ENCODE measurements at places on chromosomes 1 and 21.

DNA sequence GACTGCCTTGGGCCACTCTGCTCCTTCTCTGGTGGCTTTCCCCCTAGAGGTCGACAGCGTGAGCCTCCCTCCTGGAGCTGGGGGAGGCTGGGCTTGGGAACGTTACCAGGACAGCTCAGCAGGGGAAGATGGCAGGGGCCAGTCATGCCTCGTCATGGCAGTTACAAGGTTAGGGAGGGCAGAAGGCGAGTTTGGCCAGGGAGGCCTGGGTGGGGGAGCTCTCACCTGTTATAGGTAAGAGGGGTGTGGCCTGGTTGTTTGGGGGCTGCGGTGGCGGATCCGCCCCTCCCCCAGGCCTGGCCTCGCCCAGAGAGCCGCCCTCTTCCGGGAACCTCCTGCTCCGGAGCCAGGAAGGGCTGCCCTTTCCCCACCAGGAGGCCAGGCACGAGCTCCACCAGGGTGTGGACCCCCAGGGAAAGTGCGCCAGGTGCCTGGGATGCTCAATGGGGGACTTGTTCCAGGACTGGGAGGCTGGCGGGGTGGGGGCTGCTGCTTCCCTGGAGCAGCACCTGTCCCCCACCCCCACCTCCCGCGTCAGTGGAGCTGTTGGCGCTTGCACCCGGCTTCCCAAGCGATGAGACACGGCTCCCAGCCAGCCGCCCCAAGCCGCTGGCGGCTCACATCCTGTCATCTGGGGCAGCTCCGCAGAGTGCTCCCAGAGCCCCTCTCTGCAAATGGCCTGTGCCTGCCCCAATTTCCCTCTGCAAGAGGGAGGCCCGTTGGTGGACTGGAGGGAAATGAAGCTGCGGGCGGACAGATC lies 23.6 kb upstream of the PKP1 start:
- no peak for DNase-seq

DNA sequence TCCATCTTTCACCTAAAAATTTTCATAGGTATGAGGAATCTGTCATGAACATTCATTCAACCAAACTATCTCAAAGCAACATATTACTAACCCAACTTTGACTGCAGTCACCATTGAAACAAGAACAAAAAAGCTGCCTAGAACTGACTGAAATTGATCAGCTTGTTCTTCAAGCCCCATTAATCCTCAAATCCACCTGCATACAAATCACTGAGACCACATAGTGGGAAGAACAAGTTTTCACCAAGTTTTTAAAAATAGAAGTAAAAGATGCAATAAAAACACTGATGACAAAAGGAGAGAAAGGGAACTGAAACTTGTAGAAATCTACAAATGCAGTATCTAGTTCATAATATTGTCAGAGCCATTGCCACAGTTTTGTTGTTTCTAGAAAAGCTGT lies 6.1 kb downstream of the SORT1 start:
- DNase-seq: no peak

- no peak for DNase-seq
These were observed 159.1 kb upstream of the RAB4A start for GRCh38 chr1:229111703-229112319.

- DNase-seq: no peak
These were observed 857 bp downstream of the GPX7 start for GRCh38 chr1:52602856-52603600.

DNA sequence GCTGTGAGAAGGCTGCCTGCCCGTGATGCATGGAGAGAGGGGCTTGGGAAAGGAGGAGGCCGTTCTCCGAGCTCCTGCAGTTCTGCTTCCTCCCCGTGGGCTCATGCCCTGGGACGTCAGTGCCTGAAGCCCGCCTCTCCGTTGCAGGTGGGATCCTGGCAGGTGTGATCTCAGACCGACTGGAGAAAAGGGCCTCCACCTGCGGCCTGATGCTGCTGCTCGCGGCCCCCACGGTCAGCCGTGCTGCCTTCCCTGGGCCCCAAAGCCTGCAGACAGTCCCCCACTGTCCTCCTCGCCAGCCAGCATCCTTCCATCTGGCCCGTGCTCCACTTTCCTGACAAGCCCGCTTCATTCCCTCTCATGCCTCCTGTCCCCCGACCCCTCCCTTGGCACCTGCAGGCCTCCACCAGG lies 50.9 kb downstream of the SLC37A1 start:
- DNase-seq: no peak

DNA sequence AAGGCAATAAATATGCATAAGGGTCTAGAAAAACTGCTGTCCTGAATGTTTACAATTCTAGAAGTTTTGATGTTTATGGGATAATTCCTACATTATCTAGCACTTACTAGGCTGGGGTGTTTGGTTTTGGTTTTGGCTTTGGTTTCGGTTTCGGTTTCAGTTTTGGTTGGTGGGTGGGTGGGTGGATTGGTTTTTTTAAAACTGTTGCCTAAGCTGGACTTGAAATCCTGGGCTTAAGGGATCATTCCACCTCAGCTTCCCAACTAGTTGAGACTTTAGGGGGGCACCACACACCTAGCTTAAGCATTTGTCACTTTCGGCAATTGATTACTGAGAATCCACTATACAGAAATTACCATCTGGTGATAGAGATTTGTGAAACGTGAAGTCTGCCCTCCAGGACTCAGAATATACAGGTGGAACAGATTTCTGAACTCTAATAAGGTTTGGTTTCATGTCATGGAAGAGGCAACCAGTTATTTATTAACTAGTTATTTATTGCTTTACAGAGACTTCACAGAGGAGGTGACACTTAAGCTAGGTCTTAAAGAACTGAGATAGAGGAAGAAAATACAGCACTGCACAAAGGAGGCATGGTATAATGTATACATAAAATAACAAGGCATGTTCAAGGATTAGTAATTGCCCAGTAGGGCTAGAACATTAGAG lies 69.6 kb downstream of the PIK3R3 start:
- peak; percentile 14 for DNase-seq

DNA sequence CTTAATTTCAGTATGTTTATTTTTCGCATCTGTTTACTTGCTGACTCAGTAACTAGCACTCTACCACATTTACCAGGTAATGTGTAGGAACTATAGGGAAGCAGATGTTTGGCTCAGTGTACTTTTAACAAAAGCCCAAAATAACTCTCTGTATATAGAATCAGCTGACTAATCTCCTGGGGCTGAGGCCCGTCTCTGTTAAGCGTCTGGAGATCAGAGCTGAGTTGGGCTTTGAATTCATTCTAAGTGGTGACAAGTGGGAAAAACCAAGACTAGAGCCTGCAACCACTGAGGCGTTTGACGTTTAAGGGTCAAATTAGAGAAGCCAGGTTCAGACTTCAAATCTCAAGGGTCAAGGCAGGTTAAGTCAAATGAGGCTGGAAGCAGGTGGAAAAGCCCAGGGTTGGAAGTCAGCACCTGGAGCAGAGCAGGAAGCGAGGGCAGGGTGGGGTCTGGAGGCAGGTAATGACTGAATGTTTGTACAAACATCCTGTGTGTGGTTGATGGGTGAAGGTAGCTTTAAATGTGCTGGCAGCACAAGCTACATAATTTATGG lies 56.8 kb upstream of the LYST start:
- DNase-seq: peak; percentile 25

GRCh38 chr21:15445327-15445726 lies 284.5 kb upstream of the USP25 start:
- no peak for DNase-seq

DNA sequence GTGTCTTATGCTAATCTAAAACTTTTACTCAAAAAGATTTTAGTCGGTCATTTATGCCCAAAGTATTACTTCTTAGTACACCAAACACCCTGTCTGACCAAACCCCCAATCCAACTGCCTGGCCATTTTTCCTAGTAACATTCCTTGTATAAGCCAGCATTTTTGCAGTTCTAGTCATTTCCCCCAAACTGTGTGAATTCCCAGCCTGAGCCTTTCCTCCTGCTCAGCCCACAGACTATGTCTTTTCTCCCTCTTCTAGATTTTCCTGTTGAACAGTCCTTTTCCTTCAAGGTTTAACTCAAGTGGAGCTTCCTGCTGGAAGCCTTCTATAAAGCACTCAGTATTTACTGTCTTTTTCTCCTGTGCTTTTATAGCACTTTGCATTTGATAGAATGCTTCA lies 843.8 kb downstream of the USP25 start:
- no peak for DNase-seq

GRCh38 chr1:38777464-38777957 lies 82.1 kb downstream of the RRAGC start:
- no peak for DNase-seq

- no peak for DNase-seq
These were observed 108.6 kb downstream of the SIM2 start for GRCh38 chr21:36807422-36807928.

GRCh38 chr1:64624808-64625207 lies 120.1 kb upstream of the RAVER2 start:
- no peak for DNase-seq

DNA sequence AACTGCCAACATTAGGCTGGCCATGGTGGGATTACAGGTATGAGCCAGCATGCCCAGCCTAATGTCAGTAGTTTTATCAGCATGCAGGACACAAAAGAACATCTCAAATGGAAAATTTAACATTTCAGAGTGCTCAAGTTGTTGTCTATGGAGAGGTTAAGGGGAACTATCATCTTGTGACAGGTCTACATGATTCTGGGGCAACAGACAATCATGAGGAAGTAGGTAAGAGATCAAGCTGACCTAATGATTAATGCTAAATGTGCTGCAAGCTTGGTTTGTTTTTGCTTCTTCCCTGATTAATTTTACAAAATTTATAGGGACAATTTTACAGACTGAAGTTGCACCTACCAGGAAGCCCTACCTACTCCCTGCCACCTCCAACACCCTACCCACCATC lies 36.6 kb downstream of the FMO4 start:
- no peak for DNase-seq

DNA sequence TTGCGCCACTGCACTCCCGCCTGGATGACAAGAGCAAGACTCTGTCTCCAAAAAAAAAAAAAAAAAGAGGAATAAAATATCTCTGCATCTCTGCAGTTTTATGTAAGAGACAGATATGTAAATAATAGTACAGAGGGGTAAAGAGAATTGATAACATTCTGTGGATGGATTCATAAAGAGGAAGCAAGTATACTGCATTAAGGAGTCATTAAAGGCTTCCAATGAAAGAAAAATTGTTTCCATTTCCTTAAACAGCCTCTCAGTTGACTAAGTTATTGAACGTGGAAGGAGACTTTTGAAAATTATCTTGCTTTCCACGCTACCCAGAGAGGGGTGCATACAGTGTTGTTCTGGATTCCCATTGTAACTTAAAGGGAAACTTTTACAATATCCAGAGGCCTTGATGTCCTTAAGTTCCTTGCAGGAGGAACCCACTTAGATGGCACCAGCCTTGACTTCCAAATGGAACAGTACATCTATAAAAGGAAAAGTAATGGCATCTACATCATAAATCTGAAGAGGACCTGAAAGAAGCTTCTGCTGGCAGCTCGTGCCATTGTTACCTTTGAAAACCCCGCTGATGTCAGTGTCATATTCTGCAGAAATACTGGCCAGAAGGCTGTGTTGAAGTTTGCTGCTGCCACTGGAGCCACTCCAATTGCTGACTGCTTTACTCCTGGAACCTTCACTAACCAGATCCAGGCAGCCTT lies 13.8 kb downstream of the CEP350 start:
- DNase-seq: no peak

- no peak for DNase-seq
These were observed 36.5 kb downstream of the MCOLN2 start for GRCh38 chr1:84960371-84960770.

GRCh38 chr1:47178020-47178419 lies 11.8 kb downstream of the PDZK1IP1 start:
- no peak for DNase-seq

GRCh38 chr1:232016616-232017015 lies 390.0 kb downstream of the DISC1 start:
- DNase-seq: no peak

DNA sequence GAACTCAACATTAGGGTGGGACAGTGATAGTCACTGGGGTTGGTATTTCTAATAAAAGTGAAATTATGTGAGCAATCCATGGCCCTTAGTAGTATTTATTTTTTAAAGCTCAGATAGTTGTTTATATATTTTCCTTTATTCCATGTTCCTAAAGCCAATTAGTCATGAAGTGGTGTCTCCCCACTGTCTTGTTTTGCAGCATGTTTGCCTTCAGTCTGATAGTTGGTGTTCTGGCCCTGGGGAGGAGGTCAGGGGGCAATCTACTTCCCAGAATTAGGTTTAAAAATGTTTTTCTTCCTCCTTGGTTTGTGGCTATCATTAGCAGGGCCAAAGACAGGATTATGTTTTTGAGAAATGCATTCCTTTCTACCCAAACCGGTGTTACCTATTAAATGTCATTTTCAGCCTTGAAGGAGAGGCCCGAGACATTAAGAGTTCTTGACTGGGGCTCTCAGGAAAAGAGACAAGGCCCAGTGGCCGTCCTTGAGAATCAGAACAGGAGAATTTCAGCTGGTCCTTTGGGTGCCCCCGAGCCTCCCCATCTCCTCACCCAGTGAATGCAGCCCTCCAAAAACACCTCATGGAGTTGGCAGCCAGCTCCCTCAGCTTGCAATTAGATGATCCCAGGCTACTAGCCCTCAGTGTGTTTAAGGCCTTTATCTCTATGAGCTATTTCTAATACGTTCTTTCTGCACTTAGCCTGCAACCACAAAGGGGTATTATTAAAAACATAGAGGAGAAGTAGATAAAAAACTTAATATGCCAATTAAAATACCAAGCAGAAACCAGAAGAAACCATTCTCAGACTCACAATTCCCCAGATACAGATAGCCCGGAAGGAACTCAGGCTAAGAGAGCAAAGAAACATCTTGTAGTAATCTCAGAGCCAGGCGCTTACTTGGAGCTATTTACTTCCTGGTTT lies 71.3 kb upstream of the NGF start:
- DNase-seq: no peak

DNA sequence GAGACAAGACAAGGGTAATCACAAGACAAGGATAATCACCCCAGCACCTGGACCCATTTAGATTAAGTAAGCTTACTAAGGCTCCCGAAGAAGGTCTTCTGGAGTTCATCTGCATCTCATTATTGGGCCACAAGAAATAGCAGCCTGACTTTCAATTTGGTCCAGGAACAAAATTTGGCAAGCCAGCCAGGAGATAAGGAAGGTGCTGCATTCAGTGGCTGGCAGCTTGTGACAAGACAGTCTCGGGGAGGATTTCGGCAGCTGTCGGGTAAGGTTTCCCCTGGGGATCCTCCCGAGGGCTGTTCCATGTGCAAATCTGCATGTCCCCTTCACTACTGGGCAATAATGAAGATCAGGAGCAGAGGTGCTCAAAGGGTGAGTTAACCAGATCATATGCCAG lies 195.2 kb downstream of the FCRL5 start:
- DNase-seq: no peak

GRCh38 chr1:181635110-181635509 lies 151.8 kb downstream of the CACNA1E start:
- no peak for DNase-seq

DNA sequence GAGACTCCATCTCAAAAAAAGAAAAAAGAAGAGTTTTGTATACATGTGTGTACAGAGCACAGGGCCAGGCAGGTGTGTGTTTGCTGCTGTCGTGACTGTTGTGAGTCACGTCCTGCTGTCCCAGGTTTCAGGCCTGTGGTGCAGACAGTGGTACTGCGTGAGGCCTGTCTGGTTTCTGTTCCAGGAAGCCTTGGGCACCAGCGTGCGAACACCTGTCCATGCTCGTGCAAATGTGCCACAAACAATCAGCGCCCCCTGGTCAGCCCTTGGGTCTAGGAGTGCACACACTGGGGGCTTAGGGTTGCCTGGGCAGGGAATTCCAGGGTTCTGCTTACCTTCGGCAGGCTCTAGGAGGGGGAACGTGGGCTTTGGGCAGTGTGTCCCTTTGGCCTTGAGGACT lies 16.9 kb downstream of the GPR157 start:
- no peak for DNase-seq
